Memory B cell (primary cell): ENCODE measurements at places on chromosomes 11 and 22.
A peak's percentile ranks its signal among the peaks of the same experiment; 100 is the strongest.

- DNase-seq = no peak
- H3K4me1 ChIP-seq = peaks cover 34% of the 10 kb centered on the region
- no peak overlapping the region for H3K4me3 ChIP-seq
- peaks cover 9% of the 10 kb centered on the region for H3K36me3 ChIP-seq
- H3K27me3 ChIP-seq = no peaks in the 10 kb centered on the region
Measured at GRCh38 chr11:63874511-63874910, 35.6 kb downstream of the MARK2 start.

- H3K4me3 ChIP-seq = no peak overlapping the region
- H3K27ac ChIP-seq = no peak overlapping the region
- H3K36me3 ChIP-seq = no peaks in the 10 kb centered on the region
- peaks cover 6% of the 10 kb centered on the region for H3K4me1 ChIP-seq
Measured at GRCh38 chr11:119489087-119489486, 66.1 kb upstream of the THY1 start.

DNA sequence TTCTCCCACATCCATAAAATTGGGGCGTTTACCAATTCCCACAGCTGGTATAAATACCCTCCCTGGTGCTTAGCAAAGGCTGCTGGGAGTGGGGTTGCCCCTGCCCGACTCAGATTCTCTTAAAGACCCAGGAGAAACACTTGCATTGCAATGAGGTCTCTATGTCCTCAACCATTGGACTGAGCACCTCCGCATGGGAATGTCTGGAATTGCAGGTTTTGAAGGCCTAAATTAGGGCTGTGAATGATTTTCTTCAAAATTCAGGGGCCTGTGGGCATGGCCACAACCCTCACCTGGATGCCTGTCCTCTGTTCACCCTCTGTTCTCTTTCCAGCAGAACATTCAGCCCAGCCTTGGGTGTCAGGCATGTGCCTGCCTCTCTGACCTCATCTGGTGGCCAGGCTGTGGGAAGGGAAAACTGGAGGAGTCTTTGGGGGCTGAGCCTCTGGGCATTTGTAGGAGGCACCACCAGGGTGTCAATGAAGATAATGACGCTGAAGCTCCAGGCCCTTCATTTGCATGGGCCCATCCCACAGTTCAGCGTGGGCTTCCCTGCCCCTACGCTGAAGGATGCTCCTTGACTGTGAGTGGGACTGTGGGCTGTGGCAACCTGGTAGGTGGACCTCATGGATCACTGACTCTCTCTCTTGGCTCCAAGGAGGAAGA, 52.7 kb upstream of the MYEOV start:
- peaks cover 5% of the 10 kb centered on the region for H3K4me1 ChIP-seq
- no peak for DNase-seq
- no peak overlapping the region for H3K27ac ChIP-seq

DNA sequence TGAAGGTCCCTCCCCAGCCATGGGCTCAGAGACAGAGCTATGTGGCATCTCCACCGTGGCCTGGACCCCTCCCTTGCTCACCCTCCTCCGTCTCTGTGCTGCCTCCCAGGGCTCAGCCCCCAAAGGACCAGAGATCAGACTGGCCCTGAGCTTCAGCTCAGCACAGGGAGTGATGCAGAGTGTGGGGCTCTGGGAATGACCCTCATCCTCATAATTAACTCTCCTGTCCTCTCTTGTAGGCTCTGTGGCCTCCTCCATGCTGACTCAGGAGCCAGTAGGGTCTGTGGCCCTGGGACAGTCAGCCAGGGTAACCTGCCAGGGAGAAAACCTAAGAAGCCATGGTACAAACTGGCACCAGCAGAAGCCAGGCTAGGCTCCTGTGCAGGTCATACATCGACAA, 28.7 kb downstream of the GGTLC2 start:
- no peak overlapping the region for H3K4me3 ChIP-seq
- peaks cover 8% of the 10 kb centered on the region for H3K4me1 ChIP-seq
- no peak for DNase-seq
- H3K36me3 ChIP-seq = no peaks in the 10 kb centered on the region
- H3K27ac ChIP-seq = no peak overlapping the region
- H3K27me3 ChIP-seq = peaks cover 1% of the 10 kb centered on the region

GRCh38 chr11:76263166-76263565, 56.9 kb upstream of the WNT11 start:
- H3K27ac ChIP-seq = no peak overlapping the region
- no peak overlapping the region for H3K4me3 ChIP-seq
- no peak for DNase-seq
- peaks cover 7% of the 10 kb centered on the region for H3K27me3 ChIP-seq
- no peaks in the 10 kb centered on the region for H3K36me3 ChIP-seq

DNA sequence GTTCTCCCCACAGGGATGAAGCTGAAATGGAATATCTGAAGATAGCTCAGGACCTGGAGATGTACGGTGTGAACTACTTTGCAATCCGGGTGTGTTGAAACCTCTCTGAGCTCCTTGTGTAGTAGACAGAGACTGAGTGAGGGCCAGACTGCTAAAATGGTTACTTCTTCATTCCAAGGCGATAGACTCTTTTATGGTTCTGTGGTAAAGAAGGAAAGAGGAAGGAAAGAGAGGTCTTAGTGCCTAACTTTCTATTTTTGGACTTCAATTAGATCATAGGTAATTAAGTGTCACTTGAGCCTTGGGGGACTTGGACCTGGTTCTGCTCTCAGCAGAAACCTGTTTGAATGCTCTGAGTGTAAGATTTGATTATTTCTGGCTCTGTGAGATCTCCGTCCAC, 54.7 kb downstream of the NF2 start:
- no peaks in the 10 kb centered on the region for H3K27me3 ChIP-seq
- peaks cover 8% of the 10 kb centered on the region for H3K4me1 ChIP-seq
- H3K27ac ChIP-seq = peak overlapping the region; percentile 33
- no peak for DNase-seq

DNA sequence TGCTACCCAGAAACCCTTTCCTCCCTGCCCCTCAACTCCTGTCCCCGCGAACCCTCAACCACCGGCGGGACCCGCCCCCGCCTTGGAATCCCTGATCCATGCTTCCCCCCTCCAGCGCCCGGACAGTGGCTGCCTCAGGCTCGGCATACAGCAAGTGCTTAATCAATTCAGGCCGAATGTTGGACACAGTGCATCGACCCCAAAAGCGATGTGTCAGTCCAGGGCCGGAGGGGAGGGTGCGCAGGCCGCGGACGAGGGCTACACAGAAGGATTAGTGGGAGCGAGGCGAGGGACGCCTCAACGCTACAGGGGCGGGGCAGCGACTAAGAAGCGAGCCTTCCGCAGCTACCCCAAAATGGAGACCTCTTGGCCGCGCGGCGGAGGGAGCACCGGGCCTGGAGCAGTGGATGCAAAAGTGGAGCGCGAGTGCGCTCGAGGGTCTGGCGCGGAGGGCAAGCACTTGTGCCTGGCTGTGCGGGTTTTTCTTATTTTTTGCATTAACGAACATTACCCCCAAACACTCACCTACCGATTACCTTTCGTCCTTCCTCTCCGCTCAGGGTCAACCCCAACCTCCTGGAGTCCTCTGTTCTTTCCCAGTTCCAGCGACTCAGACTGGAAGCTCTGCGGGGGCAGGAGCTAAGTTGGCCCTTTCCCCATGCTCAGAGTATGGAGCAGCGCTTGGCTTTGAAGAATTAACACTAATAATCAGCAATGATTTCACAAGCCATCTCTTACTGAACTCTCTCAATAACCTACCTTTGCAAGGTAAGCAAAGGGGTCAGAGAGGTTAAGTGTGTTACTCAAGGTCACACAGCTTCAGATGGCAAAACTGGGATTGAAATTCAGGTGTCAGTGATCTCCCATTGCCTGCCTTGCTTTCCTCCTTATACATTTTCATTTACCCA, 30.0 kb upstream of the WNT11 start:
- H3K4me1 ChIP-seq = peaks cover 27% of the 10 kb centered on the region
- DNase-seq = no peak
- peak overlapping the region; percentile 99 for H3K27ac ChIP-seq
- H3K27me3 ChIP-seq = peaks cover 1% of the 10 kb centered on the region
- H3K36me3 ChIP-seq = no peaks in the 10 kb centered on the region

- H3K27me3 ChIP-seq = no peaks in the 10 kb centered on the region
- H3K4me1 ChIP-seq = peaks cover 10% of the 10 kb centered on the region
- H3K27ac ChIP-seq = no peak overlapping the region
- no peak for DNase-seq
- H3K36me3 ChIP-seq = peaks cover 21% of the 10 kb centered on the region
Measured at GRCh38 chr11:117962826-117963225, 23.4 kb upstream of the IL10RA start.

GRCh38 chr22:39913886-39914285, 13.0 kb downstream of the GRAP2 start:
- no peak overlapping the region for H3K27ac ChIP-seq
- DNase-seq = no peak
- peaks cover 17% of the 10 kb centered on the region for H3K4me1 ChIP-seq
- no peak overlapping the region for H3K4me3 ChIP-seq

GRCh38 chr11:118610773-118611432, 3.5 kb downstream of the PHLDB1 start:
- peak; percentile 86 for DNase-seq
- peaks cover 17% of the 10 kb centered on the region for H3K27me3 ChIP-seq
- peaks cover 24% of the 10 kb centered on the region for H3K4me1 ChIP-seq
- H3K4me3 ChIP-seq = peak overlapping the region; percentile 79
- H3K27ac ChIP-seq = peak overlapping the region; percentile 60

- H3K4me1 ChIP-seq = no peaks in the 10 kb centered on the region
- no peak overlapping the region for H3K27ac ChIP-seq
- H3K4me3 ChIP-seq = no peak overlapping the region
- no peak for DNase-seq
- peaks cover 23% of the 10 kb centered on the region for H3K36me3 ChIP-seq
Measured at GRCh38 chr11:3010004-3010403, 17.9 kb upstream of the NAP1L4 start.

DNA sequence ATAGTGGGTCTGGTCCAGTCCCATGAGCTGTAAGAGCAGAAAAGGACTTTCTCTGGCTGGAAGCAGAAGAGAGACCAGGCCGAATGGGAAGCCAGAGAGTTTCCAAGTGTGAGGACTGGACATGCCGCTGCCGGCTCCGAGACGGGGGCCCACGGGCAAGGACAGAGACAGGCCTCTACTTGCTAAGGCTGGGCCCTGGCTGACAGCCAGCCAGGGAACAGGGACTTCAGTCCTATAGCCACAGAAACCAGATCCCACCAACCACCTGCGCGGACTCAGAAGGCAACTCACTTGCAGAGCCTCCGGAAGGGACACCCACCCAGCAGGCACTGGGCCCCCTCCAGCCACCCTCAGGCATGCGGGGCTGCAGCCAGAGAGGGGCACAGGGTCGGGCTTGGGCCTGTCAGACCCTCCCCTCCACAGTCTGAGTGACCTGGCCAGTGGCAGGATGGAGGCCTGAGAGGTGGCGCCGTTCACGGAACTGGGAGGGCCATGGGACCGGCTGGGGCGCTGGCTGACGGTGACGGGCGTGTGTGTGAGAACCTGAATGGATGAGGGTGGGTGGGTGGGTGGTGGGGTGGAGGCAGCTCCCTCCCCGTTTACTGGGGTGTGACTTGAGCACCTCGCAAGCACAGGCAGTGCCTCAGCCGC, 47.8 kb upstream of the A4GALT start:
- no peak overlapping the region for H3K27ac ChIP-seq
- peaks cover 4% of the 10 kb centered on the region for H3K27me3 ChIP-seq
- peaks cover 27% of the 10 kb centered on the region for H3K4me1 ChIP-seq
- H3K36me3 ChIP-seq = no peaks in the 10 kb centered on the region
- H3K4me3 ChIP-seq = peak overlapping the region; percentile 55
- DNase-seq = no peak

GRCh38 chr11:66150140-66150539, 80.1 kb downstream of the PACS1 start:
- DNase-seq = no peak
- no peaks in the 10 kb centered on the region for H3K27me3 ChIP-seq
- H3K36me3 ChIP-seq = peaks cover 19% of the 10 kb centered on the region
- peaks cover 28% of the 10 kb centered on the region for H3K4me1 ChIP-seq
- H3K4me3 ChIP-seq = no peak overlapping the region

DNA sequence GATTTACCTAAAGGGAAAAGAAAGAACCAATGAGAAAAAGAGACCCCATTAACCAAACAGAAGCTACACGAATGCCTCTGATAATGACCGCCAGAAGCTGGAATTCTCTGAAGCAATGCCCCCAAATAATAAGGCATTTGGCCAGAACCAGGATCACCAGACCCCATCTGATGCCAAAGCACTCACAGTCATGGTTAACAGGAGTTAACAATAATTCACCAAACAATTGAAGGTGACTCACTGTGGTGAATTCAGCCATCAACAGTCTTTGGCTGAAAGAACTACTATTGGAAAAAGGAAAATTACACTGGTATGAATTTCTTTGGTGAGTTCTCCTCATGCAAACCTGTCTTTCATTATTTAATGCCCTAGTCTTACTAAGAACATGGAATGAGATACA, 21.9 kb upstream of the NFRKB start:
- peaks cover 26% of the 10 kb centered on the region for H3K36me3 ChIP-seq
- no peak for DNase-seq
- no peaks in the 10 kb centered on the region for H3K27me3 ChIP-seq
- no peak overlapping the region for H3K27ac ChIP-seq

- H3K27ac ChIP-seq = peak overlapping the region; percentile 98
- peaks cover 5% of the 10 kb centered on the region for H3K36me3 ChIP-seq
- H3K4me3 ChIP-seq = no peak overlapping the region
- DNase-seq = no peak
Measured at GRCh38 chr11:65432100-65432650, 9.6 kb downstream of the NEAT1 start.

- DNase-seq = no peak
- H3K4me3 ChIP-seq = no peak overlapping the region
- H3K36me3 ChIP-seq = peaks cover 2% of the 10 kb centered on the region
- H3K27me3 ChIP-seq = no peaks in the 10 kb centered on the region
- H3K4me1 ChIP-seq = no peaks in the 10 kb centered on the region
- H3K27ac ChIP-seq = no peak overlapping the region
Measured at GRCh38 chr22:49046546-49047361, 780.9 kb downstream of the BRD1 start.

GRCh38 chr22:39502789-39503409, 809 bp downstream of the MIEF1 start:
- peaks cover 24% of the 10 kb centered on the region for H3K4me1 ChIP-seq
- H3K36me3 ChIP-seq = peaks cover 21% of the 10 kb centered on the region
- H3K27me3 ChIP-seq = no peaks in the 10 kb centered on the region

- peaks cover 32% of the 10 kb centered on the region for H3K4me1 ChIP-seq
- peak overlapping the region; percentile 65 for H3K4me3 ChIP-seq
- DNase-seq = peak; percentile 51
- H3K27me3 ChIP-seq = peaks cover 16% of the 10 kb centered on the region
- peak overlapping the region; percentile 29 for H3K27ac ChIP-seq
Measured at GRCh38 chr11:75536786-75537641, 11.3 kb upstream of the GDPD5 start.

DNA sequence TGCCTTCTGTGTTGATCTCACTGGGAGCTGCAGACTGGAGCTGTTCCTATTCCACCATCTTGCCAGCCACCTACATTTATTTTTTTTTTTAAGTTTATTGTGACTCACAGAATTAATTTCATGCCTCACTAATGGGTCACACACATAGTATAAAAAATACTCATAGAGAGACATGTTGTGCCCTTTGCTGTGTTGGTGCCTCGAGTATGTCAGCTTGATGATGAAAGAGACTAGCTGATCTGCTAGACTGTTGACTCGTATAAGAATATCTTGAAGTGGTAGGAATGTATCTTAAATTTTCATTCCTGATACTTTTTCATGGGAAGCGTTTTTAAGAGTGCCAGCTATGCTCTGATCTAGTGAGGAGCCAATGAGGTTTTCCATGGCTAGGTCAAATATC, 28.6 kb upstream of the AMPD3 start:
- H3K27me3 ChIP-seq = peaks cover 5% of the 10 kb centered on the region
- H3K4me1 ChIP-seq = no peaks in the 10 kb centered on the region
- DNase-seq = no peak
- H3K4me3 ChIP-seq = no peak overlapping the region
